Stimulated activated CD4-positive, alpha-beta T cell treated with anti-CD3 and anti-CD28 coated beads, Interleukin-1b, Interleukin-23, amount 100 ng/mL, for 1 hour (primary cell): ENCODE measurements at places on chromosomes 13 and 19.

DNA sequence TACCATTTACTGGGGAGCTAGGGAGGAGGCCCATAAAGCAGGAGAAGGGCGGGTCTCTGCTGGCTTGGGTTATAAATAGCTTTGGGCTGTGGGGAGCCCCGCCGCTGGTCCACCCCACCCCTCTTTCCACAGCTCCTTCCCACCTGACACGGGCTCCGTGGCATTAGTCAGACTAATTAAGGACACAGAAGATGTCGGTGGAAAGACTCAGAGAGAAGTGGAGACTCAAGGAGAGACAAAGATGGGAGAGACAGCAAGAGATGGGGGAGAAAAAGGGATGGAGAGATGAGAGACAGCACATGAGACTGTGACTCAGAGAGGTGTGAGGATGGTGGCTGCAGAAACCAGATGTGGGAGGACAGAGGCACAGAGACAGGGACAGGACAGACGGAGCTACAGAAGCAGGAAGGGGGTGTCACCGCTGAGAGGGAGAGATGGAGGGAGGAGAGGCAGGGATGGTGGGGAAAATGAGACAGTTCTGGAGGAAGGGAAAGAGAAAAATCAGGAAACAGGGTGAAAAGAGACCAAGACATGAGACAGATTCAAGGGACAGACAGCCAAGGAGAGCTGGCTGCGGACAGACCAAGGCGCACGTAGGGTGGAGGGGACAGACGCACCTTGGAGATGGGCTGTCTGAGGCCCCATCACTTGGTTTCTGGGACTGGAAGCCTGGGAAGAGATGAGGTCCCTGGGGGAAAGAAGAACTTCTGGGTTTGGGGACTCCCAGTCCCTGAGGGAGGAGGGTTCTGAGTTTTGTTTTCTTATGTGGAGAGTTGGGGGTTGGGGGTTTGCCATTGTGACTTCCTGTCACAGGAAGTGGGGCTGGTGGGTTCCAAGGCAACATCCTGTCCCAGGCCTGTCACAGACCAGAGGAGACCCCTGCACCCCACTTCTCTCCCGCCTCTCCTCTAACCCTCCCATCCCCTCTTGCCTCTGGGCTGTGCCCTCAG, 4.1 kb downstream of the ARHGEF1 start:
- peak; percentile 34 for DNase-seq

- DNase-seq, result no peak
Observed at GRCh38 chr19:950352-951066, 24.7 kb downstream of the ARID3A start.

DNA sequence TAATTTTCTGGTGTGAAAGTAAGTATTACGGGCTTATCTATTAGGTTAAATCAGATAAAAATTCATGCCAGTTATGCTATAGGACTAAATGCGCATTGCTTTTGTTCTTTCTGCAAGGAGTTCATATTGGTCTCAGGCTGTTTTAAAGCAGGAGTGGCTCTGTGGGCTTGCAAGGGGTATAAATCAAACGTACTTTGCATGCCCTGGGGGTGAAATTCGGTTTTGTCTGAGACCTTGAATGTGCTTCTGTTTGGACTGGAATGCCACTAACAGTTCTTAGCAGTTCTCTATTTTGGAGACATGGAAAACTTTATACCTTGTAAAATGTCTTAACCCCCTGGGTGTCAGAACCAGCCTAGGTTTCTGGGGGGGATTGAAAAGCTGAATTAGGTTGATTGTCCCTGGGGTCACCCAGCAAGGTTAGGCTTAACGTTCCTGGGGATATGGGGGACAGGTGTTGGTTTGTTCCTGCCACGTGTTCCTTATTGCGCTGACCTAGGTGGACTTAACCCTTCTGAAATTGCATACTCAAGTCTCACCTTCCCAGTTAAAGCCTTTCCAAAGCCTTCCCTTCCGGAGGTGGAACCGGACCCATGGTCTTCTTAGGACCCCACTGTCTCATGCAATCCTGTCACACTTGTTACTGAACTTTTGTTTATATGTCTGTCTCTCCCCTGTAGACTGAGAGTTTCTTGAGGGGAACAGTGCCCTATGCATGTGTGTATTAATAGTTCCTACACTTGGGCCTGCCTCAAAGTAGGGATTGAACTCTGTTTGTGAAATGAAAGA, 182.2 kb downstream of the LMO7 start:
- DNase-seq, result no peak

DNA sequence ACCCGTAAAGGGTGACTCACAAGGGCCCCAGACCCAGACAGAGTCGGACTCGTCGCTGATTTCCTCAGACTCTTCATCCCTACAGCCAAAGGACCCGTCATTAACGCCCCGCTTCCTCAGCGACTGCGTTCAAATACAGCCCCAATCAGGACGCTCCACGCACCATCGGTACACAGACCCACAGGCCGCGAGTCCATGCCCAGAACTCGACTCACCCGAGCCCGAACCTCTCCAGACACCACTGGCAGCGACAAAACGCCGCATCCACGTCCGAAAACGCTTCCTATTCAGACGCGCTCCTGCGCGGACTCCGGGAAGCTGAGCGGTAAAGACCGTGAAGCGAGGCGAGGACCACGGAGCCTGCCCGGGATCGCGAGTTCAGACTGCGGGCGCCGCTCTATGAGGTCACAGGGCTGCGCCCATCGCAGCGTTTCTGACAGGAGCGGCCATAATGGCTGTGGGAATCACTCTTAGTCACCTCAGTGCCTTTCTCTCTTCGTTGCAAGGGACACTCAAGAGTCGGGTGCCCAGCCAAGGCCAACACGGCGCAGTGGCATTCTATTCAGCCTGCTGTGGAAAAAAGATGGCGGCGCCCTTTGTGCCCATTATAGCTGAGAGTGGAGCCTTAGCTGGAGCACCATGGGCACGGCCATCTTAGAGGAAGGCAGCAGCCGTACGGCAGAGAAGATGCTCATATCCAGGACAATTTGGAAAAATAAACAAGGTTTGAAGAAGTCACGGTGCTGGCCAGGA, at the start of gene ZNF614:
Gene ZNF614, minus strand, starts transcription at position 353 of the 753 bp plus-strand sequence. CDS start 2,634 bp downstream, outside the sequence.
- peak; percentile 68 for DNase-seq

GRCh38 chr19:58346961-58347929, 6.0 kb downstream of the A1BG start:
- peak; percentile 29 for DNase-seq

DNA sequence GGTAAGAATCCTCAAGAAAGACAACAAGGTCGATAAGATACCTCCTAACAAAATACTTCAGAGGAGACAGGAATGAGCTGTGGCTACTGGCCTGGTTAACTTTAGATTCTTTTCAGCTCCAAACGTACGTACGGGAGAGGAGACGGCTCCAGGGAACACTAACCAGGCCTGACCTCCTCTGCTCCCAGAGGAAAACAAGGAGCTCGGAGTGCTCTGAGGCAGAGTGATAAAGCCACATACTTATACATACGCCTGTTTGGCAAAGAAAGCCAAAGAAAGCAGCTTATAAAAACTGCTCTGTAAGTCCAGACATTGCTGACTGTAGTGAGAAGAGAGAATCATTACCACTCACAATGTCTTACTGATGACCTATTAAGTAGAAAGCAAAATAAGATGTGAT, 263.9 kb downstream of the MZT1 start:
- no peak for DNase-seq

GRCh38 chr13:97464561-97464960, 30.6 kb downstream of the RAP2A start:
- no peak for DNase-seq

DNA sequence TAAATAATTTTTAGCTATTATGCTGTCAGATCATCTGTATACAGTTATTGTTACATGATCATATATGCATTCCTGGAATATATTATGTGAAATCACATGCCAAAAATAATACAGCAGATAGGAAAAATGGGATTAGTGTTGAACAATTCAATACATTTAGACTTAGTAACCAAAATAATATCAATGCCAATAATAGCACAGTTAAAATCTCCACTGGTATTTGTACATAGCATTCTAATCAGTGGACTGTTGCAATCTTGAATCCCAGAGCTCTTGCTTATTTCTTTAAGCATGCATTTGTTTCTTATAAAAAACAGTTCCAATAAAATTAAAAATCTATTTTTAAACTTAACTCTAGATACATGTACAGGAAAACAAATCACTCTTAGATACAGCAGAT, 2772.2 kb downstream of the PCDH9 start:
- no peak for DNase-seq

- DNase-seq, result no peak
Observed at GRCh38 chr13:64688893-64689677, 2541.1 kb downstream of the PCDH9 start.

GRCh38 chr19:8618751-8619150, 8.2 kb upstream of the ADAMTS10 start:
- DNase-seq, result no peak

DNA sequence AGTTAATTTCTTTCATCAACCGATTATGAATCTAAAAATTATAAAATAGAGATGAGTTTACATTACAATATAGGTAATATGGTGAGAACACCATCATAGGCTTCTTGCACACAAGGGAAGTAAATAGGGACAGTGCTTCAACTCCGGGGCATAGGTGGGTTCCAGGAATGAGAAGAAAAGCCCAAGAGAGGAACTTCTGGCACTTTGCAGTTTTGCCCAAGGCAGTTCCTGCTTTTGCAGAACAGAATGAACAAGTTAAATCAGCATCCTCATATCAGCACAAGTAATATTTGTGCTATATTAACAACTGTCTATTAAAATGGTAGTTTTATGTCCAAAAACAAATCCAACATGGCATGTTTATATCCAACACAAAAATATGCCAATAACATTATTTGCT, 60.1 kb downstream of the DACH1 start:
- no peak for DNase-seq

DNA sequence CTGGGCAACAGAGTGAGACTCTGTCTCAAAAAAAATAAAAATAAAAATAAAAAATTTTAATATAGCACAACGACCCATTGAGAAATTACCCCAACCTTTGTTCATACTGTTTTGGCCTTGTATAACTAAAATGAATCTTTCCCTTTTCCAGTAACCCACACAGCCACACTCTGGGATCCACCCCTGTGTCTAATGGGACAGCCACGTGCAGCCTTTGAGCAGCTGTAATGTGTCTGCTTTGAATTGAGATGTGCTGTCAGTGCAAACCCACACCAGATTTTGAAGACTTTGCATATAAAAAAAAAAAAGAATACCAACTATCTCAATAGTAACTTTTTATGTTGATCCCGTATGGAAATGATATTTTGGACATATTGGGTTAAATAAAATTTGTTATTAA, 112.7 kb upstream of the UBL3 start:
- DNase-seq, result no peak

GRCh38 chr19:41808663-41809566, 12.5 kb downstream of the CEACAM3 start:
- no peak for DNase-seq

DNA sequence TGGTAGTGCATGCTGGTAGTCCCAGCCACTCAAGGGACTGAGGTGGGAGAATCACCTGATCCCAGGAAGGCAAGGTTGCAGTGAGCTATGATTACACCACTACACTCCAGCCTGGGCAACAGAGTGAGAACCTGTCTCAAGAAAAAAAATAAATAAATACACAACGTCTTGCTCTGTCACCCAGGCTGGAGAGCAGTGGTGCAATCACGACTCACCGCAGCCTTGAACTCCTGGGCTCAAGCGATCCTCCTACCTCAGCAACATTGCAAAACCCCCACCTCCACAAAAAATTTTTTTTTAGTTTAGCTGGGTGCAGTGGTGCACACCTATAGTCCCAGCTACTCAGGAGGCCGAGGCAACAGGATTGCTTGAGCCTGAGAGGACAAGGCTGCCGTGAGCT, 8.8 kb downstream of the TPM4 start:
- DNase-seq, result no peak

DNA sequence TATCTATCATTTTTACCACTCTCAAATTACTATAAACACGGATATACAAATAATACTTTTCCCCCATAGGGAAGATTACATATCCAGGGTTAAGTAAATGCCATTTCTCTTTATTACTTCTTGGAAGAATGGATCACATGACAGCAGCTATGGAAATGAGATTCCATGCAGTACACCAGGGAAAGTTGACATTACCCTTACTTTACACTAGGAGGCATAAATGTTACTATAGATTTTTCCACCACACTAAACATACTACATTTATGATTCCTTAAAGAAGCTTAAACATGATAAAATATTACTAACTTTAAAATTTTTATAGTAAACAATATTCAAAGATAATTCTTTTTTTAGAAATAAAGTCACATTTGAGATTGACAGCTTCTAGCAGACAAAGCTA, 611.4 kb downstream of the PCDH9 start:
- DNase-seq, result no peak

- DNase-seq, result no peak
Observed at GRCh38 chr13:106534639-106535551, 567 bp downstream of the EFNB2 start.

DNA sequence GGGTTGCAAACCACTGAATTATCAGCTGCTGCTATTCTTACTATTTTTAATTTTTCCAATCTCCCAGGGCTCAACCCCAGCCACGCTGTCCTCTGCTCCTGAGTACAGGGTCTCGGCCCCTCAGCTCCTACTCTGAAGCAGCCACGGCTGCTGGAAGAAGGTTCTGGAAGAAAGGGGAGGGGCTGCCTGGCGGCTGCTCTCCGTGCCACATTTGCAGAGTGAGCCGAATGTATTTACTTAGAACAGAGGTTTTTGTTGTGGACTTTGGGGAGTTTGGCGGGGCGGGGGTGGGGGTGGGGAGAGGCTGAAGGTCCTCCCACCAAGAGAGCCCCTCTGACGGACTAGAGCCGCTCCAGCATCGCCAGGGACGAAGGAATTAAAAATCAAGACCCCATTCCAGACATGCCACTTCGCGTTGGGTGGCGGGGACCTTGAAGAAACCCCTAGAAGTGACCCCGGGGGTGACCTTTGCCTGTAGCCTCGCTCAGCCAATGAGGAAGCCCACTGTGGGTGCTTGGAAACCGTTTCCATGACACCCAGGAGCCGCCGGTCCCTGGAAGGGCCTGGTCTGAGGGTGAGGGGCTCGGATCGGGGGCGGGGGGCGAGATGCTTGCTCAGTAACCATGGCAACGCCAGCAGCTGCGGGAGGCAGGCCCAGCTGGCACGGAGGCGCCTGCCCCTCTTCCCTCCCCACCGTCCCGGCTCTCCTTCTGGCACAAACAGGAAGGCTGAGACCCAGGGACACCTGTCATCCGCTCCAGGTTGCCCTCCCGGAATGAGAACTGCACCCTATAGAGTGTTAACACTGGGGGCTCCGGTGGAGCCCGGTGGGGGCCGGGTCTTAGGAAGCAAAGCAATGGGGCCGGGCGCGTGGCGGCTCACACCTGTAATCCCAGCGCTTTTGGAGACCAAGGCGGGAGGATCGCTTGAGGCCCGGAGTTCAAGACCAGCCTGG, 54.2 kb upstream of the PTPRS start:
- no peak for DNase-seq

DNA sequence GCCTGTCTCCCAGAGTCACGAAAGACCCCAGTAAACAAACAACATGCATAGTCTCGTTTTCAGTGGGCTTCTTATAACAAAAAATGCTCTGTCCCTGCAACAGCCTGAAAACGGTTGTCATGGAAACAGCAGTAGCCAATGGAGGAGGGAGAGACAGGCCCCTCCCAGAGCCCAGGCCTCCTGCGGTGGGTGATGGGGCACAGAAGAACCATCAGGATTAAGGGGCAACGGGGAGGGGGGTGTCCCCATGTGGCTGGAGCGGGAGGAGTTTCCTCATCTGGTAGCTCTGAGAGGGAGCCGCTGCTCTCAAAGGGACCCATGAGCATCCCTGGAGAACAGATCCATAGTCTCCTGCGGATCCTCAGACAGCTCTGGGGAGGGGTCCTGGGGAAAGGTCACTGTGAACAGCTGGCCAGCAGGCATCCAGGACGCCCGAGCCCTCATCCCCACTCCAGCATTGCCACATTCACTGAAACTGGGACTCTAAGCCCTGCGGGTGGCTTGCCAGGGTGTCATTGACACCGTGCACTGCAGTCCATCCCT, 37.5 kb upstream of the PNMA8B start:
- DNase-seq, result no peak
